Activated naive CD8-positive, alpha-beta T cell treated with anti-CD3 and anti-CD28 coated beads for 36 hours (primary cell): ENCODE measurements at places on chromosomes 4 and X. TPM values are rescaled to one million over a fixed set of nuclear protein-coding genes. Genes with fewer than 3 reads are reported as not detected.
A peak's percentile ranks its signal among the peaks of the same experiment; 100 is the strongest.

GRCh38 chr4:122577808-122578781, 42.8 kb downstream of the IL21 start:
- DNase-seq, result peak; percentile 55

GRCh38 chr4:174464949-174465348, 57.3 kb downstream of the HPGD start:
- DNase-seq, result no peak

- no peak for DNase-seq
These were observed 9.9 kb downstream of the HMX1 start for GRCh38 chr4:8861576-8862295.

- DNase-seq, result no peak
These were observed 44.4 kb upstream of the LGI2 start for GRCh38 chr4:25075129-25075528.

DNA sequence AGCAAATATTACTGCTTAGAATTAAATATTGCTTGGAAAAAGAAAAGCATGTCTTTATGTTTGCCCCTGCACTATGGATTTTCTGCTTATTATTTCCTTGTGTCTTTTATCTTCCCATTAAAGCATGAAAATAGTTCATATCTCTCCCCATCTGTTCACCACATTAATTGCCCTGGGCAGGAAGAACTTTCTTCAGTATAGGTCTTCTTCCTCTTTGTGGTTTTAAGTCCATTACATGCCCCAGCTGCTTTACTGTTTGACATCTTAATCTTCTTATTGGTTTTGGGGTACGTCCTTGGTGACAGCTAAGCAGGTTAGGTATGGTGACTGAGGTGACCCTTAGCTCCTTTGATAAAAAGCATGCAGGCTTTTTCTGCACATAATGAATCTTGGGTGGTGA, 157.3 kb downstream of the AASDH start:
- DNase-seq, result no peak

- no peak for DNase-seq
These were observed 5.0 kb downstream of the SLC6A8 start for GRCh38 chrX:153692611-153693156.

GRCh38 chr4:174524242-174524641, 2.0 kb upstream of the HPGD start:
- no peak for DNase-seq

DNA sequence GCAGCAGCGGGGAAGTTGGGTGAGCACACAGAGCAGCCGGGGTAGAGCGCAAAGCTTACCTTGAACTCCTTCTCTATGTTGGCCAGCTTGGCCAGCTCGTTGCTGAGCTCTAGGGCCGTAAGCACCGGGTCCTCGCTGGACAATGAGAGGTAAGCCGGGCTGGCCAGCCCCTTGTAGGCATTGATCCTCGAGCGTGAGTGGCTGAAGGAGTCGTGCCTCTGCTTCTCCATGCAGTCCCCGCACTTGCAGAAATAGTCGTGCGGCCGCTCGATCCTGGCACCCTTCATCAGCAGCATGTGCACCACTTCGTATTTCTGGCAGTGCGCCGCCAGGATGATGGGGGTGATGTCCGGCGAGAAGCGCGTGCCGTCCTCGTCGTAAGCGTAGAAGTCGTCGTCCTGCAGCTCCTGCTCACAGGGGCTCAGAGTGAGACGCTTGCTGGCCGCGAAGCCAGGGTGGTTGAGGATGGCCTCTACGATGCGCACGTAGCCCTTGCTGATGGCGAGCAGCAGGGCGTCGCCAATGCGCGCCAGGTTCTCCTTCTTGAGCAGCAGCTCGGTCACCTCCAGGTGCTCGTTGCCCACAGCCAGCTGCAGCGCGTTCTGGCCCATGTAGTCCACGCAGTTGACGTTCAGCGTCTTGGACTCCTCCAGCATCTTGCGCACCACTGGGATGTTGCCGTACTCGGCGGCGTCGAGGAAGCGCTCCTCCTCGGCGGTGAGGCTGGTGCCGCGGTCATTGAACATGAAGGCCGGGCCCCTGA, 19.5 kb downstream of the TRPC3 start:
- DNase-seq, result no peak

DNA sequence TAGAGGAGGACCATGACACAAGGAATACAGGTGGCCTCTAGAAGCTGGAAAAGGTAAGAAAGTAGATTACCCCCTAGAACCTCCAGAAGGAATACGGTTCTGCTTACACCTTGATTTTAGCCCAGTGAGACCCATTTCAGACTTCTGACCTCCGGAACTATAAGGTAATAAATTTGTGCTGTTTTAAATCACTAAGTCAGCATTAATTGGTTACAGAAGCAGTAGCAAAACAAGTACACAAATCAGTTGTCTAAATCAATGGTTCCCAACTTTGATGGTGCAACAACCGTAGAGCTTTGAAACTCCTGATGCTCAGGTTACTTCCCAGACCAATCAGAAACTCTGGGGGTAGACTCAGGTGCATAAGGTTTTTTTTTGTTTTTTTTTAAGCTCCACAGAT, 113.6 kb downstream of the RTL9 start:
- no peak for DNase-seq

The PWWP3B gene
- total RNA-seq, result not detected

The CFAP47 gene
- not detected for total RNA-seq

The PLK4 gene
- total RNA-seq, result 47.5 TPM

The RPS6KA6 gene
- 0.33 TPM for total RNA-seq

The ZCCHC4 gene
- total RNA-seq, result 13.0 TPM

The ERCC6L gene
- 13.7 TPM for total RNA-seq
